ENCODE measurements at places on chromosomes 2 and 18.

DNA sequence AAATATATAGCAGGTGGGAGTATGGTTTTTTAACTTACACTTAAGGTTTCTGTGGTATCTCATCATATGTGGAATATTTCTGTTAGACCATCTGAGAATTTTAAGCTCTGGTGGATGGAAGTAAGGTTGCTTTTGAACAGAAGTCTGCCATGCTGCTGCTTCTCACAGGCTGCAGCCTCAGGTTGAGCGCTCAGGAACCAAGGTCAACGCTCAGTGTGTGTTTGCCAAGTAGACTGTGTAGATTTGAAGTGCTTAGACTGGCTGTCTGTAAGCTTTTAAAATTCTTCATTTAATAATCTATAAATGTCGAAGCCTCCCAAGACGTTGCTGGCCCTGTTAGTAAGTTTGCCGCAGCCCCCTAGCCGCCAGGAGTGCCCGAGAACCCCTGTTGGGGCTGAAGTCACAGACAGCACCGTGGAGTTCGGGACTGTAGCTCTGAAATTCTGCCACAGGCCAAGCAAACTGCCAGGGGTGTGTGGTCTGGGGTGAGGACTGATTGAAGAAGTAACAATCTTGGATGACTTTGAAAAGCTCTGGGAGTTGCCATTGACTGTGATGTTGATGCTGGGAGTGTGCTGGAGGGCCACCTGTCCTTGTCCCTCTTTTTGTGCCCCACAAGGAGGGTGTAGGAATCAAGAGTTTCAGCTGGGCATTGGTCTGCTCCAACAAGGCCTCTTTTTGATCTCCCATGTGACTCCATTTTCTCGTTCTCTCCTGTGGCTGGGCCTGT lies 26.9 kb downstream of the INPP4A start:
- H3K4me3 ChIP-seq = no peak overlapping the region
- no peak for DNase-seq
- H3K27ac ChIP-seq = 0 out of 2 replicates have a peak overlapping the region, but pooled peaks have one; percentile 46
- no peaks in the 10 kb centered on the region for H3K27me3 ChIP-seq
- H3K36me3 ChIP-seq = peaks cover 6% of the 10 kb centered on the region

DNA sequence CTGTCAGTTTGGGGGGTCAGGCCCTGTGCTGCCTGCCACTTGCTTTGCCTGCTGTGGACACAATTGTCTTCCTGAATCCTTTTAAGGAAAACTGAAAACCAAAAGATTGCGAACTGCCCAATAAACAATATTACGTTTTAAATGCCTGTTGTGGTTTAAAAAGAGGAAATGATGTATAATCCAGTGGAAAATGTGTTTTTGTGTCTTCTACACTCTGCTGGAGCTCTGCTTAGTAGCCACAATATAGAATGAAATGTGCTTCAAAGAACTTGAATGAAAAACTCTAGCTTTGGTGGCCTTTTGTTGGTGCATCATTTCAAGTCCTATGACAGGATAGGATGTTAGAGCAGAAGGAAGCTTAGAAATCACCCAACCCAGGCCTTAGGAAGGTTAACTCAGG lies 23.2 kb upstream of the CABYR start:
- H3K36me3 ChIP-seq = peaks cover 9% of the 10 kb centered on the region
- H3K27ac ChIP-seq = no peak overlapping the region
- no peaks in the 10 kb centered on the region for H3K27me3 ChIP-seq
- no peak for DNase-seq
- H3K4me3 ChIP-seq = no peak overlapping the region

- no peak for DNase-seq
- peaks cover 17% of the 10 kb centered on the region for H3K4me1 ChIP-seq
- peaks cover 24% of the 10 kb centered on the region for H3K36me3 ChIP-seq
- no peaks in the 10 kb centered on the region for H3K27me3 ChIP-seq
These were observed 371.9 kb downstream of the DPP10 start for GRCh38 chr2:114814355-114814754.

DNA sequence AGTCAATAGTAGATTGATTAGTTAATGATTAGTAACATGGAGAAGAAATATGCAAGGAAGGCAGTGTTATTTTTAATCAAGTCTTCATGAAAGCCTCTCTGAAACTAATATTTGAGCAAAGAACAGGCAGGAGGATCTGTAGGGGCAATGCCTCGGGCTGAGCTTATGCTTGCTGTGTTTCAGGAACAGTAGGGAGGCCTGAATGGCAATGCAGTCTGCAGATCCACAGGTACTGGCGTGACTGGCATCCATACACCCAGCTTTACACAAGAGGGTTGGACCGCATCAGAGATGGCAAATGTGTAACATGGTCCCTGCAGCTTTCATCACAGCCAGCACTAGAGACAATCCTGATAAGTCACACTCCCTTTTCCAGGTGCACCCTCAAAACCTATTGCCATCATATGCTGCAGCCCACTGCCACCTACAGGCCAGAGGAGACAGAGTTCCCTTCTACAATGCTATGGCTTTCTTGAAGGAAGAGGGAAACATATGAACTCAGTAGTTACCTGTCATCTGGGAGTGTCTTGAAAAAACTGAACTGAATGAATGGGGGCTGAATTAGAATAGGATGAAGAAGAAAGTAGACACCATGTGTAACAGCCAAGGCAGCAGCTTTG lies 582.4 kb upstream of the RAB6C start:
- DNase-seq = peak; percentile 52
- H3K36me3 ChIP-seq = no peaks in the 10 kb centered on the region
- no peak overlapping the region for H3K27ac ChIP-seq
- no peak overlapping the region for H3K4me3 ChIP-seq
- no peaks in the 10 kb centered on the region for H3K27me3 ChIP-seq

GRCh38 chr2:23327887-23328286 lies 57.1 kb upstream of the KLHL29 start:
- no peaks in the 10 kb centered on the region for H3K36me3 ChIP-seq
- H3K27me3 ChIP-seq = no peaks in the 10 kb centered on the region

GRCh38 chr18:25896178-25896780 lies 194.1 kb downstream of the SS18 start:
- H3K36me3 ChIP-seq = no peaks in the 10 kb centered on the region
- no peak overlapping the region for H3K27ac ChIP-seq
- no peak overlapping the region for H3K4me3 ChIP-seq
- DNase-seq = peak; percentile 33
- peaks cover 11% of the 10 kb centered on the region for H3K4me1 ChIP-seq

GRCh38 chr2:207150284-207150683 lies 15.5 kb downstream of the KLF7 start:
- 0 out of 2 replicates have a peak, but pooled peaks cover 5% of the 10 kb centered on the region for H3K36me3 ChIP-seq
- H3K4me3 ChIP-seq = no peak overlapping the region
- no peak for DNase-seq
- H3K27ac ChIP-seq = no peak overlapping the region
- H3K27me3 ChIP-seq = no peaks in the 10 kb centered on the region
- peaks cover 70% of the 10 kb centered on the region for H3K4me1 ChIP-seq

DNA sequence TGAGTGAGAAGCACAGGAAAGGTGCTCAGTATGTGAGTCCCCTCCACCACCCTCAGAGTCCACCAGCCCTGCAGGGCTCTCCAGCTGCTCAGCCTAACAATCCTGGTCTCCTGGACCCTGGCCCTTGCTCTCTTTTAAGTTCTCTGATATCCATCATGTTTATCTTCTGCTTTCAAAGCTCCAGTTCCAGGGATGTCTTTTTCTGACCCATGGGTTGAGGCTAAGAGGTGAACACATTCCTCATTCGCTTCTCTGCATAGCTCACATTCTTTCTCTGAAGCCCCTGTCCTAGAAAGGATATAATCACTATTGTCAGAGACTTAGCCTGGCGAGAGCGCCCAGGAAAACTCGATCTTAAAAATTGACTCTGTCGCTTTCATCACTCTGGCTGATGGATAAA lies 86.4 kb downstream of the ARL4C start:
- 0 out of 2 replicates have a peak overlapping the region, but pooled peaks have one; percentile 42 for H3K27ac ChIP-seq
- peaks cover 2% of the 10 kb centered on the region for H3K27me3 ChIP-seq
- DNase-seq = no peak
- H3K4me1 ChIP-seq = peaks cover 12% of the 10 kb centered on the region
- H3K36me3 ChIP-seq = no peaks in the 10 kb centered on the region

DNA sequence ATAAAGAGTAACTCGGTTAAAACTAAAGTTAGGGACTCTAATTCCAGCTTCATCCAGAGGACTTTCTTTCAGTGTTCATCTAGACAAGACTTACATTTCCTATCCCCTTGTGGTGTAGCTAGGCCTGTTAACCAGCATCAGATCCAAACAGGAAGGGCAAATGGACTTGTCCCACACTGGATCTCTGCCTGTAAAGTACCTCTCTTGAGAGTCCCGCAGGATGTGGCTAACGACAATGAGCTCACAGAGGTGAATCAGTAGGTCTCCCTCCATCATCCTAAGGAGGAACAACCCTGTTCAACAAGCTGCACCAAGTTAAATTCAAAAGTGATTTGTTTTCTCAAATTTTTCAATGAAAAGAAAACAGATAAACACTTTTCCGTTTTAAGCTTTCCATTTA lies 412.3 kb upstream of the RGPD4 start:
- DNase-seq = no peak
- H3K27me3 ChIP-seq = no peaks in the 10 kb centered on the region
- no peaks in the 10 kb centered on the region for H3K36me3 ChIP-seq
- H3K4me1 ChIP-seq = no peaks in the 10 kb centered on the region
- no peak overlapping the region for H3K4me3 ChIP-seq

- no peak for DNase-seq
- peaks cover 15% of the 10 kb centered on the region for H3K4me1 ChIP-seq
- H3K4me3 ChIP-seq = peak overlapping the region; percentile 89
- H3K27ac ChIP-seq = no peak overlapping the region
- H3K36me3 ChIP-seq = peaks cover 12% of the 10 kb centered on the region
- H3K27me3 ChIP-seq = peaks cover 9% of the 10 kb centered on the region
These were observed 1.5 kb downstream of the KANSL3 start for GRCh38 chr2:96636551-96637171.

GRCh38 chr18:7369006-7369405 lies 138.1 kb downstream of the LRRC30 start:
- no peak overlapping the region for H3K27ac ChIP-seq
- no peaks in the 10 kb centered on the region for H3K27me3 ChIP-seq
- H3K4me1 ChIP-seq = 0 out of 2 replicates have a peak, but pooled peaks cover 2% of the 10 kb centered on the region
- H3K4me3 ChIP-seq = no peak overlapping the region

DNA sequence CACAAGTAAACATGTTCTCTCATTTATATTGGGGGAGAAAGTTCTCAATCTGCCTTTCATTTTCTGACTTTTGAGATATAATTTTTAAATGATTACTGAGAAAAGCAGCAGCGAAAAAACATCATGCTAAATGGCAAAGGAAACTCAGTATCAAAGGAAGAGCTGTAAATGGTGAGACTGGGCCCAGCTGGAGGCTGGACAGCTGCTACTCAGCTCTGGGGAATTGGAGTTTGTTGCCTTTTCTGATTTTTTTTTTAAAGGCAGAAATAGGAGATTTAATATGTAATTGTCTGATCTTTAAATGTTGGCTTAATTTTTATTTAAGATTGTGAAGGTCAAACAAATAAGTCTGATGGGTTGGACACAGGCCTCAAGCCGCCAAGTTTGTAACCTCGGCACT lies 137.1 kb upstream of the TACR1 start:
- no peak for DNase-seq
- H3K27me3 ChIP-seq = no peaks in the 10 kb centered on the region
- H3K4me1 ChIP-seq = peaks cover 27% of the 10 kb centered on the region
- no peak overlapping the region for H3K4me3 ChIP-seq
- H3K36me3 ChIP-seq = no peaks in the 10 kb centered on the region
- H3K27ac ChIP-seq = no peak overlapping the region

GRCh38 chr2:231612109-231612455 lies 19.4 kb downstream of the TEX44 start:
- H3K4me1 ChIP-seq = peaks cover 55% of the 10 kb centered on the region
- H3K27ac ChIP-seq = peak overlapping the region; percentile 83
- H3K4me3 ChIP-seq = no peak overlapping the region

DNA sequence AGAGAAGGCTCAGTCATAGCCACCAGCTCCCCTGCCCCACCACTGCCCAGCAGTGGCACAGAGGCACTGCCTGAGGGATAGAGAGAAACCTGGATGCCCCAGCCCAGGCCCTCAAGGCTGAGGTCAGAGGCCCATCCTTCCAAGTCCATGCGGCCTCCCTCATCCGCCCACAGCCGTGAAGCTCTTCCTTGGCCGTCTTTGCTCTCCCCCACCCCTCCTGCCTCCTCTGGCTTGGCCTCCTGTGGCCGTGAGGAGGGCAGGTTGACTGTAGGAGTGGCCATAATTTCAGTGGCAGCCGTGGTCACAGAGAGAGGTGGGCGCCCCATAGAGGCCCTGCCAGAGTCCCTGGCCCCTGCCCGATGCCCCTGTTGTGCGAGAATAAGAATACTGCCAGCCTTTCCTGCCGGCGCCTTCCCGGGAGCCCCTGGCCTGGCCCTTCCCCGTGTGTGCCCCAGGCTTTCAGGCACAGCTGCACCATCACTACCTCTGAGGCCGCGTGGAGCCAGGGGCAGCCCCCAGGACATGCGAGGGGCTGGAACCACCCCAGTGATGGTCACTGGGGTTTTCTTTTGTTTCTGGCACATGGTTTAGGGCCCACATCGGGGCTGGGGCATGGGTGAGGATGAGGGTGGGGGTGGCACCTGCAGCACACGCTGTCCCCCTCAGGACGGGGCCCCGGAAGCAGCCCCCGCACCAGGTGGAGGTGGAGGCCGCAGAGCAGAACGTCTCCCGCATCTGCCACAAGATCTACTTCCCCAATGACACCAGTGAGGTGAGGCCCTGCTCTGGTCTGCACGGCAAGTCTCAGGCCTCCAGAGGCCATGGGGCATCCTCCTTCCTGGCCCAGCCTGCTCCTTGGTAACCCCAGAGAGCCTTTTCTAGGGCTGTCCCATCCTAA lies 13.1 kb upstream of the GPR17 start:
- no peak overlapping the region for H3K4me3 ChIP-seq
- no peak for DNase-seq
- no peaks in the 10 kb centered on the region for H3K27me3 ChIP-seq
- no peak overlapping the region for H3K27ac ChIP-seq
- H3K4me1 ChIP-seq = peaks cover 2% of the 10 kb centered on the region

- no peaks in the 10 kb centered on the region for H3K27me3 ChIP-seq
- no peaks in the 10 kb centered on the region for H3K4me1 ChIP-seq
- no peak overlapping the region for H3K4me3 ChIP-seq
- DNase-seq = no peak
These were observed 43.9 kb upstream of the NEMP2 start for GRCh38 chr2:190578158-190579057.

- H3K27me3 ChIP-seq = no peaks in the 10 kb centered on the region
- no peak overlapping the region for H3K4me3 ChIP-seq
- H3K4me1 ChIP-seq = peaks cover 73% of the 10 kb centered on the region
- 0 out of 2 replicates have a peak, but pooled peaks cover 3% of the 10 kb centered on the region for H3K36me3 ChIP-seq
These were observed 81.5 kb upstream of the FZD7 start for GRCh38 chr2:201952187-201952586.

DNA sequence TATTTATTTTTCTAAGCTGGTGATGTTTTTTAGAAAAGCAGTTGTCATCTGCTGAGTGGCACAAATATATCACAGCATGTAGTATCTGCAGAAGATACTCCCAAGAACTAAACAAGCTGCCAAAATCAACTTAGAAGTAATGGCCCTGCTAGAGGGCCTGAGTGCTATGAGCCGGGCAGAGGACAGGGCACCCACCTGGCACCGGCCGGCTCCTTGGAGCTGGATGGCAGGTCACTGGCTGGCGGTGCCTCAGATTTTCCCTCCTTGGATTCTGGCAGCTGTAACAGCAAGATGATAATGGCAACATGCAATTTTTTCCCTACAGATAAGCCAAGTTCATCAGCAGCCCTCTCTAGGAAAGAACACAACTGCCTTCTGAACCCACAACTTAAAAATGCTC lies 79.7 kb downstream of the EMILIN2 start:
- H3K36me3 ChIP-seq = peaks cover 34% of the 10 kb centered on the region
- H3K4me1 ChIP-seq = 0 out of 2 replicates have a peak, but pooled peaks cover 4% of the 10 kb centered on the region

Data from WTC11 (cell line).